GM13977 (cell line): ENCODE measurements at places on chromosomes 5 and 9.

GRCh38 chr9:106467865-106468164 is 395.2 kb upstream of the ZNF462 start:
- no peak for DNase-seq

GRCh38 chr9:18390393-18390792 is 83.6 kb upstream of the ADAMTSL1 start:
- no peak for DNase-seq

- no peak for DNase-seq
These were observed 68.6 kb downstream of the XRCC4 start for GRCh38 chr5:83145882-83146331.

DNA sequence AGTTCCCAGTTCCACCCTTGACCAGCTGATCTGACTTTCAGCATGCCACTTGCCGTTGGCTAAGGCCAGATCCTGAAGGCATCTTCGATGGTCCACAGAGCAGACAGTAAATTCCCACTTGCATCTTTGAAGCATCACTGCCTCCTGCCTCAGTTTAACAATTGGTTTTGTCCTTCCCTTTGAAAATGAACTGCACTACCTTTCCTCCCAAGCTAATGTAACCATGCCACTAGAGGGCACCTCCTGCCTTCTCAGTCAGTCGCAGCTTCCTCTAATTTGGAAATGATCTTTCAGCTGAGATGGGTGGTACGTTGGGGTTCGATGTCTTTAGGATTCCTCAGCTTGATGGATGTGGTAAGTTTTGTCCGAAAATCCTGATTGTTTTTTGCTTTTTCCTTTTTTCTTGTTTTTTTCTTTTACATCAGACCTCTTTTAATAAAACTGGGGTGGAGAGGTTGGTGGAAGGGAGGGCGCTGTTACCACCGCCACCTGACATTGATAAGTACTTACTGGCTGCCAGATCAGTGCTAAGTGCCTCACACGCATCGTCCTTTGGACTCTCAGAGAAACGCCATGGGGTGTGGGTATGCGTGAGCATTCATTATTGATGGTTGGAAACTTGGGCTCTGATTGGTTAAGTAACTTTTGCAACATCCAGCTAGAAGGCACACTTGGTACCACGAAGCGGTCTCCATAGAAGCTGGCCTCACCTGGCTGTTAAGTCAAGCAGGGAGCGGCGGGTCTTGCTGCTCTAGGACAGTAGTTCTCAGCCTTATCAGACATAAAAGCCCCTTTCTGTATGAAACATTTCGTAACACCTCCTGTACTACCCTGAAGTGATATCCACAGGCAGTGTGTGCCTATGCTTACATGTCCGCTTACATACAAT is 16.9 kb downstream of the PTTG1 start:
- DNase-seq, result peak; percentile 37

DNA sequence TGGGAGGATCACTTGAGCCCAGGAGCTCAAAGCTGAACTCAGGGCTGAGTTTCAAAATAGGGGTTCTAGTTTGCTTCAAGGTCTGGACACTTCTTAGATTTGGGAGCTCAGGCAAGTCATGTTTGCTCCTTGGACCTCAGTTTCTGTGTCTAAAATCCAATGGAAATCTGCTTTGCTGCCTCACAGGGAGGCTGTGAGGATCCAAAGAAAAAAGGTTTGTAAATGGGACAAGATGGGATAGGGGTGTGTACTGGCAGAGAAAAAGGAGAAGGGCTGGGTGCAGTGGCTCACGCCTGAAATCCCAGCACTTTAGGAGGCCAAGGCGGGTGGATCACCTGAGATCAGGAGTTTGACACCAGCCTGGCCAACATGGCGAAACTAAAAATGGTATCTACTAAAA is 39.6 kb upstream of the SH3PXD2B start:
- no peak for DNase-seq

DNA sequence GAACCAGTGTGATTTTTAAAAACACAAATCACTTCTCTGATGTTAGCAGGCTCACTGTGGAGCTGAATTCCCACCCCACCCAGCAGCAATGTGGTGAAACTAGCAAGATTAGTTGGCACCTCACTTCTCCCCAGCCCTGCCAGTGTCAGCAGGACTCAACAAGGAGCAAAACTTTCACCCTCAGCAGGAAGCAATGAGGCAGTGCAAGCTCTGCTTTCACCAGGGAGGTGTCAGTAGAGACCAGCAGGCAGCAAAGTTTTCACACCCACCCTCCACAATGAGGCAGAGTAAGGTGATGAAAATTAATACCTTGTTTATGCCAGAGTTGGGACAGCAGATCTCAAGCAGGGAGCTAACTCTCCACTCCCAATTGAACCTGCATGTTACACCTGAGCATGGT is 565.0 kb downstream of the CETN3 start:
- no peak for DNase-seq
